ENCODE measurements at places on chromosomes 16 and 17.

GRCh38 chr17:10843811-10844210 is 5.9 kb upstream of the PIRT start:
- DNase-seq: no peak

GRCh38 chr17:31369266-31369665 is 22.2 kb upstream of the RAB11FIP4 start:
- no peak for DNase-seq

- no peak for DNase-seq
Measured at GRCh38 chr17:34300652-34301370, 15.3 kb downstream of the CCL11 start.

GRCh38 chr16:69225121-69225520 is 38.2 kb downstream of the SNTB2 start:
- DNase-seq: no peak

DNA sequence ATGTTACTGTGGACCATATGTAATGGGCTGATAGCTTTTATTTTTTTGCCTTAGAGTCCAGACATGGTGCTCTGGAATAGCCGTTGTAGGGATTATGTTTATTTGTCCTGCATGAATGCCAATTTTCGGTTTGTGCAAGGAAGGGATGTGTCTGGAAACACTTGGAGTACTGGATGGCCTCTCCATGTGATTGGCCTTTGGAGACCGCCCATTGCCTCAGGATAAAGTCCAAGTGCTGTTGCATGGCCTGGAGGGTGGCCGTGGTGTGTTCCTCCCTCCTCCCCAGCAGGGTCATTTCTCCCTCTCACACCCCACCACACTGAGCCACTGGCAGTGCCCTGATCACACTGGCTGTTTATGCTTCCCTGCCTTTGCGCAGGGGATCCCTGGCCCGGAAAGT is 93.9 kb downstream of the MSI2 start:
- no peak for DNase-seq

- DNase-seq: no peak
Measured at GRCh38 chr16:50678531-50678930, 2.6 kb downstream of the SNX20 start.

DNA sequence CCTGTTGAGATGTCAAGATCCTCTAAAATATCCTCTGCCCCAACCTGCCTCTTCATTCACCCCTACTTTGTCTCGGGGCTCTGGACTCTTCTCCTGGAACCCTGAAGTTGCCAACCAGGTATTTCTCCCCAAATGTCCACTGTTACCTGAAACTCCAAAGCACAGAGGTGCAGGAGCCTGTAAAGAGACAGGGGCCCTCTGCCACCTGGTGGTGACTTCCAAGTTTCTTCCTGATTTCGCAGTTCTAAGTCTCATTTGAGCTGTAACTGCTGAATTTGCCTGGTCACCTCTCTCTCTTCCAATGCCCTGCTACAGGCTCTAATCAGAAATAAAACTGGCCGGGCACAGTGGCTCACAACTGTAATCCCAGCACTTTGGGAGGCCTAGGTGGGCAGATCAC is 77.1 kb upstream of the RCVRN start:
- no peak for DNase-seq

- DNase-seq: no peak
Measured at GRCh38 chr17:52271781-52272180, 113.3 kb upstream of the CA10 start.

DNA sequence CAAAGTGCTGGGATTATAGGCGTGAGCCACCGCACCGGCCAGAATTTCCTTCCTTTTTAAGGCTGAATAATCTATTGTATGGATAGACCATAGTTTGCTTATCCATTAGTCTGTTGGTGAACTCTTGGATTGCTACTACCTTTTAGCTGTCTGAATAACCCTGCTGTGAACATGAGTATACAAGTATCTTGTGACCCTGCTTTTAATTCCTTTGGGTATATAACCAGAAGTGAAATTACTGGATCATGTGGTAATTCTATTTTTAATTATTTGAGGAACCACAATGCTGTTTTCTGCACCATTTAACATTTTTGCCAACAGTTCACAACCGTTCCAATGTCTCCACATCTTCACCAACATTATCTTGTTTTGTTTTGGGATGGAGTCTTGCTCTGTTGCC is 4.6 kb upstream of the OTOA start:
- no peak for DNase-seq

DNA sequence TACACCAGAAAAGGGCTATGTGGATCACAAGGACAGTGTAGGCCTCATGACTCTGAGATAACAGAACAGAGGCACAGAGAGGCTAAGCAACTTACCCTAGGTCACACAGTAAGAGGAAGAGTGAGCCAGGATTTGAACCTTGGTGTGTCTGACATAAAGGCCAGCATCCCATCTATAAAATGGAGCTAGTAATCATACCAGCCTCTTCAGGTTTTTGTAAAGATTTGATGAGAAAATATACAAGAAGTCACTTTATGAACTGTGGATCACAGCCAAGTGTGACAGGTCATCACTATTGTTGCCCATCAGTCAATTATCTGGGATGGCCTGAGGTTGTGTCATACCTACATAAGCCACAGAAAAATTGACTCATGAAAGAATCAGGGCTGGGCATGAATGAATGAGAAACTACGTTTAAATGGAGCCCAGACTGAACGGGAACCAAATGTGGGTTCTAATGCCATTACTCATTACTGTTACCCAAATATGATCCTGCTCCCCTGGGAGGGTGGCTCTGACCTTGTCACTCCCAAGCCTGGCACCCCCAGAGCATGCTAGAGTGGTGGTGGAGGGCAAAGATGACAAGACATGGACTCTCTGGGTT is 21.0 kb downstream of the FBXO39 start:
- DNase-seq: no peak

- no peak for DNase-seq
Measured at GRCh38 chr17:35596530-35597233, 9.6 kb downstream of the AP2B1 start.

DNA sequence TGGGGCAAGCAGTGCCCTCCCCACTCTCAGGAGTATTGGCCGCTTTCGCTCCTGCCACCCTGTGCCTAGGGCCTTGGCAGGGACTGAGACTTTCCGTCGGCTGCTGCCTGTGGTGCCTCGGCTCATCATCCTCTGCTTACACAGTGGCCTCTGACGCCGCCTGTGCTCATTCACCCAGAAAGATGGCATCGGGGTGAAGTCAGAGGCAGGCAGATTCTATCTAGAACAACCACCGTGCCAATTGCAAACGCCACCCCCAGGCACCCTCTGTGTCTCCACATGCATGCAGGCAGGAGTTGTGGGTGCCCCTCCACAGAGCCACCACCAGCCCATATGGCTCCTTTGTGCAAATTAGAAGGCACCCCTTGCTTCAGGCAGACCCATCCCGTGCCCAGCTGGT is 154.2 kb upstream of the GSE1 start:
- DNase-seq: no peak

DNA sequence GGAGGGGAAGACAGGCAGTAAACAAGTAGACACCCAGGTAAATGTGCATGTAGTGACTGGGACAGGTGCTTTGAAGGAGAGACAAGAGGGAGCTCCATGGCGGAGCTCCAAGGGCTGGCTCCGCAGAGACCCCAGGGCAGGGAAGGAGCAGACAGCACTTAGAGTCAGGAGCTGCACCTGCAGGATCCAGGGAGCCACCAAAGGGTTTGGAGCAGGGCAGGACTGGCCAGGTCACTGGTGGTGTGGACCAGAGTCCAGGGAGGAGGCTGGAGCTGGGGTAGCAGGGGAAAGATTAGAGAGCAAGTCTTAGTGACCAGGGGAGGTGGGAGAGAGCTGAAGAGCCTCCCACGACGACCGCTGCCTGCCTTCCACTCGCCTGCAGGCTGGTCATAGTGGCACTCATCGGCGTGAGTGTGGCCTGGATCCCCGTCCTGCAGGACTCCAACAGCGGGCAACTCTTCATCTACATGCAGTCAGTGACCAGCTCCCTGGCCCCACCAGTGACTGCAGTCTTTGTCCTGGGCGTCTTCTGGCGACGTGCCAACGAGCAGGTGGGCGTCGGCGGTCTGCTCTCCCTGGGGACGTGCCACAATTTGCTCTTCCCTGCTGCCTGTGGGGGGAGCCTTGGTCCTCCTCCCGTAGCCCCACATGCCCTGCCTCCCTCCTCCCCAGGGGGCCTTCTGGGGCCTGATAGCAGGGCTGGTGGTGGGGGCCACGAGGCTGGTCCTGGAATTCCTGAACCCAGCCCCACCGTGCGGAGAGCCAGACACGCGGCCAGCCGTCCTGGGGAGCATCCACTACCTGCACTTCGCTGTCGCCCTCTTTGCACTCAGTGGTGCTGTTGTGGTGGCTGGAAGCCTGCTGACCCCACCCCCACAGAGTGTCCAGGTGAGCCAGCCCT is 14.7 kb upstream of the FAM83G start:
- DNase-seq: no peak

GRCh38 chr16:48102083-48103008 is 53.4 kb downstream of the ABCC12 start:
- DNase-seq: no peak

DNA sequence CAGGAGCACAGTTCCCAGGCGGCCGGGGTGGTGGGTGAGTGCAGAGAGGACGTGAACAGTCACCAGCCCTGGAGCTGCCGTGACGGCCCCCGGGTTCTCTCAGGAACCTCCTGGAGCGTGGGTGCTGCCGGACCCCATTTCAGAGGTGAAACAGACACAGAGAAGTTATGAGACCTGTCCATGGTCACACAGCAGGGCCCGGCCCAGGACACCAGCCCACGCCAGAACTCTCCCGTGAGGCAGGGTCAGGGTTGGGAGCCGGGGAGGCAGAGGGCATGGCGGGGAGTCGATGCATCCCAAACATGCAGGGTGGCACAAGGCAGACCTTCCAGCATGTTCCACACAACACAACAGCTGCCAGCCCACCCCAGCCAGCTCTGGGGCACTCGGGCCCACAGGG is 3.8 kb upstream of the PVALEF start:
- DNase-seq: no peak

DNA sequence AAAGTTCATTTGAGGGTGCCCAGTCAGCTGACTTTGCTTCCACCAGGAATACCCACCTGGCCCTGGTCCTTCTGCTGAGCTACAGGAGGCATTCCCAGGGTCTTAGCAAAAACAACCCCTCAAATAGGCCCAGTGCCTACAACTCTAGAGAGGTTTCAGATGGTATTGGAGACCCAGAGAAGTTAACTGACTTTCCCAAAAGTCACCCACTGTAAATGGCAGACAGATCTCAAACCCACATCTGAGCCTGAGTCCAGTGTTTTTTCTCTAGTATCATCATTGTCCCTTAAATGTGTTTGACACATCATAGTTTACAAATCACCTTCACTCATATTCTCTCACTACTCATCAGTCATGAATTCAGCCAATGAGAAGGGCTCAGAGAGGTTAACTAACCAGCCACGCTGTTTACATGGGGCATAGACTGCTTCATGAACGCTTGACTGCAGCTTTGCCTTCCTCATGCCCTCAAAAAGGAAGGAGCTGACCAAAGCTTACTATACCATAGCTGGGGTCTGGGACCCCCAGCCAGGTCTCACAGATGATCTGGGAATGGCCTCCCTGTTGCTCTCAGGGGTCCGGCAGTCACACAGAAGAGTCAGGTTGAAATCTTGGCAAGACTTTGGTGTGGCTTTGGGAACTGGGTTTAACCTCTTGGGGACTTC is 3.7 kb downstream of the PHOSPHO1 start:
- DNase-seq: no peak

GRCh38 chr16:82523815-82524214 is 103.0 kb upstream of the CDH13 start:
- no peak for DNase-seq

DNA sequence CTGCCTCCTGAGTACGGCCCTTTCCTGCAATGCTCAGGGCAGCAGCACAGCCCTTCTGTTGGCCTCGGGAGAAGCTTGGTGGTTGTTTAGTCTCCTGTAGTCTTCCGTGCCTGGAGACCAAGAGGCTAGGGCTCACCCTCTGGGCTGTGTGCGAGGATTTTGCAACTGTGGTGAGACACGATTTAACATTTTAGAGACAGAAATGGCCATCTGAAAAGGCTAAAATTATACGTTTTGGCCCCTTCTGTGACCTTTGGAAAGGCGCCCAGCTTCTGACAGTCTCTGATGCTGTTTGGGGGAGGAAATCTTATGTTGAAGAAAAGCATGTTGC is 33.1 kb downstream of the FOXL1 start:
- DNase-seq: no peak

- DNase-seq: no peak
Measured at GRCh38 chr17:80008848-80009247, 26.8 kb downstream of the TBC1D16 start.

DNA sequence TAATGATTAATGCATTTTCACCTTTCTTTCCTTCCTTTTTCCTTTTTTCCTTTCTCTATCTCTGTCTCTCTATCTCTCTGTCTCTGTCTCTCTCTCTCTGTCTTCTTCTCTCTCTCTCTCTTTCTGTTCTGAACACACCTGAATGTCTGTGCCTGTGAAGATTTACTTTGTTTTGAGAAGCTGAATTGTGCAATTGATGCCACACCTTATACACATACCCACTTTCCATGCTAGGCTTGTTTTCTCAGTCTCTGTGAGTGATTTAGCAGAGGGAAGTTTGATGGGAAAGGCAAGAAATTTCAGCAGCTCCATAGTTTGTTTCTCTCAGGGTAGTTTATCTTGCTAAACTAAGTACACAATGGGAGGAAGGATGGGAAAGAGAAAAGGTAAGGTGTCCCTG is 9.3 kb upstream of the CAPNS2 start:
- no peak for DNase-seq

DNA sequence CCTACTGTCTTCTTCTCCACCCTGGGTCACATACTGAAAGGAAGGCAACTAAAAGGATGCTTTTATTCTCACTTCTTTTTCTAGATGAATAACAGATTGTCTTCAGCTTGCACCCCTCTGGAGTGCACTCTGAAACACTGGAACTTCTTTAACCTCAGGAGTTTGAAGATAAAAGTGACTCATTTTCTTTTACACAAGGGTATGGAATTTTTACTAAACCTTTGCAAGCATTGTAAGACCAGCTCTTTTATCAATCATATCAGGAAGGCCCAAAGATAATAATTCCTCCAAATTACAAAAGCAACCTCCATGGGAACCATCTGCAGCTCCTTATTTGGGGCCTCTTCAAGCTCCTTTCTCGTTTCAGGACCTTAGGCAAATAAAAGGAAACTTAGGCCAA is 193.5 kb upstream of the KIF2B start:
- no peak for DNase-seq

- no peak for DNase-seq
Measured at GRCh38 chr17:5379351-5380107, 39.9 kb downstream of the NUP88 start.

GRCh38 chr16:9258423-9259051 is 167.1 kb downstream of the HAPSTR1 start:
- no peak for DNase-seq

DNA sequence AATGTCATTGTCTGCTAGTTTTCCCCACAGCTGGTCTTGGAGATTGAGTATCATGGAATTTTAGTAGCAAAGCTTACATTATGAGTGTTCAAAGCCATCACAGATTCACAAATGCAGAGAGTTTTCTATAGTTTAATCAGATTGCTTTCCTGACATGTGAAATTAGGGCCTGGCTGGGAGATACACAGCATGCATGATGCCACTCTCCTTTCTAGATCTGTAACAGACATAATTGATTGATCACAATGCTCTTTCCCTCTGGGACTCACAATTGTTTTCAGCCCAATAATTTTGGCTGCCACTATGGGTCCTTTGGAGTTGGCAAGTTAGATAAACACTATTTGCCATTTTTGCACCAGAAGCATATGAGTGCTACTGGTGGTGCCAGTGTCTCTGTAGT is 132.5 kb downstream of the SPACA3 start:
- no peak for DNase-seq

Measured in CD4-positive, CD25-positive, alpha-beta regulatory T cell (primary cell).